ENCODE measurements at places on chromosomes 5 and 9.

DNA sequence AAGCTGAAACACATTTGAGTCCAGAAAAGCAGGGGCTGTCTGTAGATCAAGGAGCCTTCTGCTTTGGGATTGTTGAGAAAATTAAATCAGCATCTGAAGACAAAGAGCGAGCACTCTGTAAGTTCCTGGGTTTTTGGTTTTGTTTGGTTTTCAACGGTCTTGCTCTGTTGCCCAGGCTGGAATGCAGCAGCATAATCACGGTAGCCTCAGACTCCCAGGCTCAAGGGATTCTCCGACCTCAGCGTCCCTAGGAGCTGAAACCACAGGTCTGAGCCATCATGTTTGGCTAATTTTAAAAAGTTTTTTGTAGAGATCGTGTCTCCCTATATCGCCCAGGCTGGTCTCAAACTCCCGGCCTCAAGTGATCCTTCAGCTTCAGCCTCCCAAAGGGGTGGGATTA is 266.5 kb upstream of the ADAMTS16 start:
- DNase-seq, result no peak

DNA sequence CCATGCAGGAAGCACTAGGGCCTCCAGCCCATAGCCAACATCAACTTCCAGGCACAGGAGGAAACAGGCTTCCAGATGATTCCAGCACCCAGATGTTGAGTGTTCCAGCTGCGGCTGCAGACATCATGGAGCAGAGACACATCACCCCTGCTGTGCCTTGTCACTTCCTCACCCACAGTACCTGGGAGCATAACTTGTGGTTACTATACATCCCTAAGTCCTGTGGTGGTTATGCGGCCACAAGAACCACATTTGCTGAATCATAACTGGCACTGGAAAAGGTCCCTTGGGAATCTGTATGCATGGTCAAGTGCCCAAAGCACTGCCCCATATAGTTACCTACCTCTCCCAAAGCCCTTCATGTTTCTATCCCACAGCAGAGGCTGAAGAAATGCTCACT is 56.6 kb downstream of the WHRN start:
- DNase-seq, result no peak

DNA sequence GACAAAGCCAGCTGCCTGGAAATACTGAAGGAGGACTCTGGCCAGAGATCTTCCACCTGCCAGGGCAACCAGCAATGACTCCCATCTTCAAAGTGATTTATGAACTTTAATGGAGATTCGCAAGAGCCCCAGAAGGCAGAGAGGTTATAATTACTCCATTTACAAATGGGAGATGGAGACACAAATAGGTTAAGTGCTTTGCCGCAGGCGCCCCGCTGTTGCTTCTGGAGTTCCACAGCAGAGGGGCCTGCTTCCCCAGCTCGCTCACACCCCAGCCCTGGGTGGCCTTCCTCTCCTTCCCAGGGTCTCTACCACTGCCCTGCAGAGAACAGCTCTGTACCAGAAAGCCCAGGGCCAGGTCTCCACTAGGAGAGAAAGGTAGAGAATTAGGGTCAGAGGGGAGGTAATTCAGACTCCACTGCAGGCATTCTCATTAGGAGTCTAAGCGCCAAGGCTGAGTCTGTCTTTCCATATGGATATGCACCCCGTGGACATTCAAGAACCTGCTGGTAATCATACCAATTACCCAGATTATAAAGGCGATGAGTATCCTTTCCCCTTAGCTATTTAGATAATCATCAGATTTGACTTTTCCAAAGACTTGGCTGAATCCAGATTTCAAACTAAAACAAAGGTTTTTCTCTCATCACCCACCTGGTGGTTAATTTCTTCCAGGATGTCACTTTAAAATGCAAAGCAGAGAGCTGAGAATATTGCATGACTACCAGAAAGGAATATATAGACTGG is 157.6 kb upstream of the TUT7 start:
- DNase-seq, result no peak

- no peak for DNase-seq
Measured at GRCh38 chr9:129206905-129207304, 28.8 kb upstream of the IER5L start.

DNA sequence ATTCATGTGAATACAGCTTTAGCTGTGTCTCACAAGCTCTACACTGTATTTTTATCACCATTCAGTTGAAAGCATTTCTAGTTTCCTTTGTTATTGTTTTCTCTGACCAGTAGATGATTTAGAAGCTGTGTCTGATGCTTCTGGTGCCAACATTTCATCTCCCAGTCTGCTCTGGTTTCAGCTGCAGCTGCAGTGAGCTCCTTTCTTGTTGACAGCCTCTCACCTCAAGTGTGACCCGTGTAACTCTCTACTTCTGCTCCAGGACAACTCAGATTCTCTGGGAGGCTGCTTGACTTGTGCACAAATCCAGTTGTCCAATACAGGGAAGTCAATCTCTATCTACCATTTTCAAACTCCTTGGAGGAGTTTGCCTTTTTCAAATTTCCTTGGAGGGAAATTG is 504.8 kb downstream of the DIRAS2 start:
- no peak for DNase-seq

DNA sequence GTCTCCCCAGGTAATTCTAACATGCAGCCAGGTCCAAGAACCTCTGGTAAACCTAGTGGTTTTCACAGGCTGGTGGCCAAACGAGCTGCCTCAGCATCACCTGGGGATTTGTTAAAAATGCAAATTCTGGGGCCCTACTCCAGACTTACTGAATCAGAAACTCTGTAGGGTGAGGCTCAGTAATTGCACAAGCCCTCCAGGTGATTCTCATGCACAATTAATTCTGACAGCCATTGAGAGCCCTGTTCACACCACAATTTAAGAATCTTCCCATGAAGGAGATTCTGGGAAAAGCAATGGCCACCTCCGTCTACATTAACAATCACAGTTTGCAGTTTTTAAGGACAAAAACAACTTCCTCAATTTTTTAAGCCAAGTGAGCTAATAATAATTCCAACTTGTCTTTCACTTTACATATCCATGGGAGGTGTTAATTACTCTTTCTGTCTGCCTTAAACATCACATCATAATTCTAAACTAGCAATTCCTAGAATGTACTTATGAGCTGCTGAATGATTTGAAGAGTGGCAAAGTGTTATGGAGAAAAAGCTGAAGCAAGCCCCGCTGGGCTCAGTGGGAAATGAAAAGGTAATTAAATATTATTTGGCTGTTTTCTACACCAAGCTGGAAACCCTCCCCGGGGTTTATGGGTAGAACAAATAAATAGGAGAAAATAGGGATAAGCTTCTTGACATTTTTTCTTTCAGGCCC is 70.0 kb downstream of the GLDC start:
- DNase-seq, result no peak

DNA sequence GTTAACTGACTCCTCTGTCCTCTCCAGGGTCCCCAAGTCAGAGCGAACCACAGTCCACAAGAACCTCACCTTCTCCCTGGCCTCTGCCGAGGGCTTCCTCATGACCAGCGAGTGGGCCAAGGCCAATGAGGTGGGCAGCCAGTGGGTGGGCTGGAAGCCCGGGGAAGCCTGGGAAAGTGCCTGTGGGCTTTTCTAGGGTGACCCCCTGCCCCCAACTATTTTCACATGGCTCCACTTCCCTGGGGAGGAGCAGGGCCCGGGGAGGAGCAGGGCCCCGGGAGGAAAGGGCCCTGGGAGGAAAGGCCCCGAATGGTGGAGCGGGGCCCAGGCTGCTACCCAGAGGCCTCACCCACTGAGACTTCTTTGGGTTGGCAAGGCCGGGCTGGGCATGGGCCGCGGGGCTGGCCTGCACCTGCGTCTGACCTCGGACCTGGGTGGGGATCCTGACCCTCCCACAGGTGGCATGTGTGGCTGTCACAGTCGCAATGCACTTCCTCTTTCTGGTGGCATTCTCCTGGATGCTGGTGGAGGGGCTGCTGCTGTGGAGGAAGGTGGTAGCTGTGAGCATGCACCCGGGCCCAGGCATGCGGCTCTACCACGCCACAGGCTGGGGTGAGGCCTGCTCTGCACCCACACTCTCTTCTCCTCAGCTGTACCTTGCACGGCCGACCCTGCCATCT is 17.9 kb downstream of the ADGRD2 start:
- DNase-seq, result no peak

DNA sequence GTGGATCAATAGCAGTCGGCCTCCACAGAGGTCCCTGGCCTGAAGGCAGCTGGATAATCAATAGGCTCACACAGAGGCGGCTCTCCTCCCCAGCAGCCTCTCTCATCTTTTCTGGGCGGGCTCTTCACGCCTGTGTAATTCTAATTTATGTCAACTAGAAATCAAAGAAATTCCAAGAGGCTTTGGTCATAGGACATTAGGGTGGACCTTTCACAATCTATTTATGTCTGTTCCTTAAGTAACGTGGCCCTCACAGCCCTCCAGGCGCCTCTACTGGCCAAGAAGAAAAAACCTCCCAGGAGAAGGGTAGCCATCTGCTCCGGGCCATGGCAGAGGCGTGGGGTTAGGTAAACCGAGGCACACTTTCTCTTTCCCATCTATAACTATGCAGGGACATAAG is 205.1 kb upstream of the EFNA5 start:
- DNase-seq, result no peak

- no peak for DNase-seq
Measured at GRCh38 chr5:12392246-12392645, 488.0 kb upstream of the CTNND2 start.

Measured in pons (tissue), 1 donor.